Kidney (tissue), 22 donors: ENCODE measurements at places on chromosomes 6 and 20. TPM values are rescaled to one million over a fixed set of nuclear protein-coding genes. Genes with fewer than 3 reads are reported as not detected.

DNA sequence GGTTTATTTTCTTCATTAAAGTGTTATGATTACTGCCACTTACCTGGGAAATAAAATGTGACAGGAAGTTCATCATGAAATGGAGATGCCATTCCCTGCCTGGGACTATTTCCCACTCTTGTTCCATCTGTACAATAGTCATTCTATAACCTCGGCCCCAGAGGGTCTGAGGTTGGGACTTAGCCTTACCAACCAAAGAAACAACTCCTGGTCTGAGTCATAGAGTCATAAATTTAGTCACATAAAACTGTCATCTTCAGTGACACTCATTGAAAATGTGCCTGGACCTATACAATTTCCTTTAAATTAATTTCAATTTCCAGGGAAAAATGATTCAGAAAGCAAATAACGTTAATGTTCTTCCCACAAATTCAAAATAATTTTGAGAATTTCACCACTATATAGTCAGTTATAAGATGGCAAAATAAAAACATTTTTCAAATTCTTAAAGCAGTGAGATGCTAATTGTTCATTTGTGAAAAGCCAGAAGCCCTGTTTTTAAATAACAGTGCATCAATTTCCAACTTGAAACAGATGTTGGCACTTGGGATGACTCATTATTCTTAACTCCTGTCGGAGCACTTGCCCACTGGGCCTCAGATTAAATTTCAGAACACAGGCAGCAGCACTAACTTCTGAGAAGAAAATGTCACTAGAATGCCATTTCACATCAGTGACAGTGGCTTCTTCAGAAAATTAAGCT is 201.2 kb upstream of the SMLR1 start:
- H3K4me1 ChIP-seq, result no peaks in the 10 kb centered on the region
- H3K27ac ChIP-seq, result no peak overlapping the region
- no peak for DNase-seq
- no peak overlapping the region for H3K4me3 ChIP-seq

DNA sequence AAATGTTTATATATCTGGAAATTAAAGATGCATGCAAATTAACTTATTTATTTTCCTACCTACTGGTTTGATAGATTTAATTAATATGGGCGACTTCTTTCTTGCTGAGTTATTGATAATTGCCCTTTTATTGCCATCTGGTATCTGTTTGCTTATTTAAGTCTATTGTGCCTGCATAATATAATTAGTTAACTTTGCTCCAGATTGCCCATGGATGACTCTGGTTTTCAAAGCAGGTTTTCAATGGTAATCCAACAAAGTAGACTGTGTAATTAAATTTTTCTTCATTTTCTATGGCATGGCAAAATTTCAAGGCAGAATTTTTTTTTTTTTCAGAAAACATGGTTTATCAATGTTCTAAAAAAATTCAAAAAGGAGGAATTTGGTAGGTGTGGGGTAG is 1092.0 kb downstream of the GRIK2 start:
- no peaks in the 10 kb centered on the region for H3K4me1 ChIP-seq
- DNase-seq, result no peak
- H3K27ac ChIP-seq, result no peak overlapping the region

DNA sequence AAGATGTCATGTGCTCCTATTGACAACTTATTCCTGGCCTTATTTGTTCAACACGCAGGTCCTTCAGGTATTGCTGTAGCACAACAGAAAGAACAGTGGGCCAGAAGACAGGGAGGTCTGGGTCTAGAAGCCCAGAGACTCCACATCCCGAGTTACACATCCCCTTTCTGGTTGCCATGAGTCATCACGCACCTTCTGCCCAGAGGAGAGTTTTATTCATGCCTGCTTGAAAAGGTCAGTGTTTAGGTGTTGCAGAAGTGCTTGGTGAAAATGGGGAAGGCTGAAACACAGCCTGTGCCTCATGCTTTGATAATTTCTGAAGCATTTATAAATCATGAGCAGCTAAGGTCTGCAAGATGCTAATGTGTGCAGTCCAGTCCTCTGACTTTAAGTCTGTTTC is 256.4 kb downstream of the GMPR start:
- no peak overlapping the region for H3K4me3 ChIP-seq
- DNase-seq, result no peak
- no peaks in the 10 kb centered on the region for H3K36me3 ChIP-seq
- no peaks in the 10 kb centered on the region for H3K27me3 ChIP-seq
- no peaks in the 10 kb centered on the region for H3K4me1 ChIP-seq

DNA sequence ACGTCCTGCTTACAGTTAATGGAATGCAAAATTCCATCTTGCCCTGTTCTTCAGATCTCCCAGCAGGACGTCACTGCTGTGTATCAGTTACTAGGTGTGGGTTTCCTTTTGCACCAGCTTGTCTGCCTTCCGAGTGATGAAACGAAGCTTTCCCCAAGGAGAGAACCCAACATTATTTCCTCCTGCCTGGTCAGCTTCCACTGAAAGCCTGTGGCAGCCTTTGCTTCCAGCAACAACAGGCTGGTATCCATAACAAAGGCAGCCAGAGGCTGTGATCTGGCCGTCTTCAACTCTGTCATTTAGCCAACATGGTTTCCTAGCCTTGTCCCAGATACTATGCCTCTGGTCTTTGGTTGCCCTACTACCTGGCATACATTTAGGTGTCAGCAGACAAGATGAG is 78.9 kb upstream of the HEY2 start:
- H3K27me3 ChIP-seq, result no peaks in the 10 kb centered on the region
- no peak overlapping the region for H3K4me3 ChIP-seq
- H3K4me1 ChIP-seq, result no peaks in the 10 kb centered on the region

- H3K27me3 ChIP-seq, result no peaks in the 10 kb centered on the region
- H3K36me3 ChIP-seq, result no peaks in the 10 kb centered on the region
- H3K4me1 ChIP-seq, result no peaks in the 10 kb centered on the region
- peak; percentile 88 for DNase-seq
- peak overlapping the region; percentile 66 for H3K4me3 ChIP-seq
- peak overlapping the region; percentile 85 for H3K27ac ChIP-seq
Observed at GRCh38 chr20:33667245-33667675, 517 bp downstream of the ACTL10 start.

DNA sequence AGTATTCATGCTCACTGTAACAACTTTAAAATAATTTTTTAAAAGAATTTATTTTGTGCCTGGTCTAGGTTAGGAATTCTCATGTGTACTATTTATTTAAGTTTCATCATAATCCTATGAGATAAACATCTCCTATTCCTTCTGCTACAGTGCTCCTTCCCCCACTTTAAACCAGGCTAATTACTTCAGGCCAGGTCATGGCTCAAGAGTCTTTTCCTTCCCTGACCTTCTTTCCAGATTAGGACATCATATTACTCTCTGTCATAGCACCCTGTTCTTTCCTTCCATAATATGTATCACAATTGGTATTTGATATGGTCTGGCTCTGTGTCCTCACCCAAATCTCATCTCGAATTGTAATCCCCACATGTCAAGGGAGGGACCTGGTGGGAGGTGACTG is 239.0 kb downstream of the BTBD9 start:
- H3K4me3 ChIP-seq, result no peak overlapping the region
- H3K36me3 ChIP-seq, result no peaks in the 10 kb centered on the region
- H3K4me1 ChIP-seq, result peaks cover 6% of the 10 kb centered on the region
- DNase-seq, result no peak
- H3K27ac ChIP-seq, result no peak overlapping the region
- no peaks in the 10 kb centered on the region for H3K27me3 ChIP-seq

DNA sequence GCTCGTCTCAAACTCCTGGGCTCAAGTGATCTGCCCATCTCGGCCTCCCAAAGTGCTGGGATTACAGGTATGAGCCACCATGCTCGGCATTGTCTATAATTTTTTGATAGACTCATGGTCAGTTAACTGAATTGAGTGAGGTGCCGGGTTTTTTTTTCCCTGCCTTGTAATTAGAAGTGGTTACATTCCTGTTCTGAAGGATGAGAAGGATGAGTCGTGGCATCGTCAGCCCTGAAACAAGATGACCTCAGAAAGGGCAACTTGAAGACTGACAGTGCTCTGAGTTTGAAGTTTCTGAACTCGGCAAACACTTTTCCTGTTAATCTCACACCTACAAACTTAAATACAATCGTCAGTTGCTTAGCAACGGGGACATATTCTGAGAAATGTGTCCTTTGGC is 158.7 kb upstream of the PDE10A start:
- H3K27ac ChIP-seq, result no peak overlapping the region
- no peaks in the 10 kb centered on the region for H3K36me3 ChIP-seq
- no peaks in the 10 kb centered on the region for H3K4me1 ChIP-seq
- no peak for DNase-seq

DNA sequence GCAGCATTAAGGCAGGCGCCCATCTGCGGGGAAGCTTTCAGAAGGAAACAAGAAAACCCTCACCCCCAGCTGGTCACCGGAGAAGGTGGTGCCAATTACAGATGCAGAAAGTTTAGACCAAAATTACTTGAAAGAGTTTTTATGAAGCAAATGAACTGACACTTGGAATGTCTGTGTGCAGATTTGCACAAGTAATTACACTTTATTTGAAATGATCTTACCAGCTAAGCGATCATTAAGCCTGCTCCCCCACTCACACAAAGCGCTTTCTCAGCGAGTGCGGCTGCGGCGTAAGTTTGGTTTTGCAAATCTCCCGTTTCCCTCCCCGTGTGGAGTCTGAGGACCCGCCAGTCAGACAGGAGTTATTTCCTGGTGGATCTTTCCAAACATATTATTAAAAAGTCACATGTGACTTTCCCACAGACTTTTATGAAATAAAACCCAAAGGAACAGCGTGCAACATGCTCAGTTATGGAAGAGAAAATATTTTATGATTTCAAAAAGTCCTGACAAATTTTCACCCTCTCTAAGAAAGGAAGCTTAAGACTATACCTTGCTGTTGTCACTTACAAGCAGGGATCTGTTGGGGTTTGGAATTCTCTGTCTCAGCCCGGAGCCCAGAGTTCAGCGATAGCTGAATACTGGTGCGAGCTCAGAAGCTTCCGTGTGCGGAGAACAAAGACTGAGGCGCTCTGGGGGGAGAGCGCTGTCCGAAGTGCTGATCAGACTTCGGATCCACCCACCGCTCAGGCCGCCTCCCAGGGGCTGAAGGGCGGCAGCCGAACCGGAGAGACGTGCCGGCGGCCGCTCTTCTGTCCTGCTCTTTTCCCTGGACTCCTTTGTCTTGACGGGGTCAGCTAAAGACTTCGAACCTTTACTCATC is 2.7 kb upstream of the MYT1 start:
- H3K27me3 ChIP-seq, result peaks cover 18% of the 10 kb centered on the region
- no peak overlapping the region for H3K4me3 ChIP-seq
- no peak overlapping the region for H3K27ac ChIP-seq
- H3K4me1 ChIP-seq, result no peaks in the 10 kb centered on the region

CST7 gene
- 3.7 TPM for total RNA-seq

GRCh38 chr6:158431560-158431959 is 119.3 kb downstream of the TULP4 start:
- H3K27ac ChIP-seq, result no peak overlapping the region
- no peak overlapping the region for H3K4me3 ChIP-seq
- no peaks in the 10 kb centered on the region for H3K36me3 ChIP-seq
- H3K4me1 ChIP-seq, result no peaks in the 10 kb centered on the region
- no peak for DNase-seq

HLA-DQB2 gene
- total RNA-seq, result 15.1 TPM

DNA sequence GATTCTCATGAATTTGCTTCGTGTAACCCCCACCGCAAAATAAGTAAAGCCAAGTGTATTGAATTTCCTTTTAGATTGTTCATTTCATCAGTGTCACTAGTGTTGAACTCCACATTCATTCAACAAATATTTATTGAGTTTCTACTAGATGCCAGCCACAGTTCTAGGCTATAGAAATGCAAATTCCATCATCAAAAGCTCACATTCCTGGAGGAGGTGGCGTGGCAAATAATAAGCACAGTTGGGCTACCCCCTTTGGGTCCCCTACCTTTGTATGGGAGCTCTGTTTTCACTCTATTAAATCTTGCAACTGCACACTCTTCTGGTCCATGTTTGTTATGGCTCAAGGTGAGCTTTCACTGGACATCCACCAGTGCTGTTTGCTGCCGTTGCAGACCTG is 12.7 kb upstream of the ME1 start:
- no peaks in the 10 kb centered on the region for H3K4me1 ChIP-seq
- H3K27me3 ChIP-seq, result no peaks in the 10 kb centered on the region
- no peak overlapping the region for H3K27ac ChIP-seq

DNA sequence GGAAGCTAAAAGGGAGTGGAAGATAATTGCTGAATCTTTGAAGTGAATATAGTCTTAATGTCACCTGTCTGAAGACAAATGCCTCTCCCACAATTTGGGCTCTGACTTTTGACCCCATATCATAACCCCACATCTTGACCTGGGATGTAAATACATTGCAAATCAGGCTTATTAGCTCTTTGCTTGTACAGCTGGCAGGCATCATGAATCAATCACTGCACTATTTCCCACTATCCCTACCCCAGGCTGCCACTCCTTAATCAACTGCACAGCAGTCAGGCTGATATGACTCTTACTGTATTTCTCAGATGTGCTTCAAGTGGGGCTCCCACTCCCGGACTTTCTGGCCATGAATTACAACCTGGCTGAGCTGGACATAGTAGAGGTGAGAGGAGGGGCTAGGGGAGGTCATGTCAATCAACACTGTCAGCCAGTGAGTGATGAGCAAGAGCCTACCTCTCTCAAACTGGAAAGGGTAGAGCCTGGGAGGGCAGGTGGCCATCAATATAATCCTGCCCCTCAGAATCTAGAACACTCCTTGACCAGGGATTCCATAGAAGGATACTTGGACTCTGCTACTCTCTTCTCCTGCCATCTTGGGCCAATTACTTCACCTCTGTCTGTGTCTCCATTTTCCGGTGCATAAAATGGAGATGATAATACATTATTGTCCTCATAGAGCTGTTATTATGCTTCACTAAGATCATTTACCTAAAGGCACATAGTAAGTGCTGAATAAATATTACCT is 10.5 kb upstream of the BPIFB3 start:
- no peak overlapping the region for H3K27ac ChIP-seq
- no peaks in the 10 kb centered on the region for H3K36me3 ChIP-seq
- no peak overlapping the region for H3K4me3 ChIP-seq
- no peaks in the 10 kb centered on the region for H3K4me1 ChIP-seq

GRCh38 chr6:16730738-16731477 is 30.4 kb downstream of the ATXN1 start:
- no peak overlapping the region for H3K4me3 ChIP-seq
- no peak for DNase-seq
- H3K4me1 ChIP-seq, result peaks cover 10% of the 10 kb centered on the region
- no peaks in the 10 kb centered on the region for H3K27me3 ChIP-seq
- no peaks in the 10 kb centered on the region for H3K36me3 ChIP-seq

PTCHD4 gene
- total RNA-seq, result 1.7 TPM

- peak; percentile 31 for DNase-seq
- H3K4me3 ChIP-seq, result peak overlapping the region; percentile 27
- no peaks in the 10 kb centered on the region for H3K27me3 ChIP-seq
Observed at GRCh38 chr6:12585497-12585958, 131.0 kb upstream of the PHACTR1 start.
